ENCODE measurements at places on chromosomes 5 and 9. TPM values are rescaled to one million over a fixed set of nuclear protein-coding genes. Genes with fewer than 3 reads are reported as not detected.

OR1B1 gene
- total RNA-seq, result not detected

ZDHHC11B gene
- not detected for total RNA-seq

SCAMP1 gene
- 41.1 TPM for total RNA-seq

SERF1A gene
- total RNA-seq, result 1.1 TPM

GRCh38 chr5:57511321-57511720 is 28.7 kb upstream of the ACTBL2 start:
- no peak for DNase-seq
